ENCODE measurements at places on chromosomes 3 and 15. TPM values are rescaled to one million over a fixed set of nuclear protein-coding genes. Genes with fewer than 3 reads are reported as not detected.

Gene ALS2CL
- total RNA-seq, result 16.3 TPM

GRCh38 chr3:97927704-97928103 lies 44.5 kb downstream of the RIOX2 start:
- no peaks in the 10 kb centered on the region for H3K36me3 ChIP-seq
- no peak for DNase-seq
- no peak overlapping the region for H3K27ac ChIP-seq
- no peaks in the 10 kb centered on the region for H3K27me3 ChIP-seq

GRCh38 chr3:194380326-194380725 lies 10.8 kb upstream of the LRRC15 start:
- H3K27me3 ChIP-seq, result no peaks in the 10 kb centered on the region
- H3K27ac ChIP-seq, result no peak overlapping the region
- no peak overlapping the region for H3K4me3 ChIP-seq
- peak; percentile 9 for DNase-seq
- H3K36me3 ChIP-seq, result no peaks in the 10 kb centered on the region
- no peaks in the 10 kb centered on the region for H3K4me1 ChIP-seq

Gene NKIRAS1
- total RNA-seq, result 8.8 TPM

Gene DLEC1
- total RNA-seq, result not detected

Gene STAC
- 0.23 TPM for total RNA-seq

Gene GPR171
- total RNA-seq, result not detected

Gene KBTBD13
- total RNA-seq, result not detected

DNA sequence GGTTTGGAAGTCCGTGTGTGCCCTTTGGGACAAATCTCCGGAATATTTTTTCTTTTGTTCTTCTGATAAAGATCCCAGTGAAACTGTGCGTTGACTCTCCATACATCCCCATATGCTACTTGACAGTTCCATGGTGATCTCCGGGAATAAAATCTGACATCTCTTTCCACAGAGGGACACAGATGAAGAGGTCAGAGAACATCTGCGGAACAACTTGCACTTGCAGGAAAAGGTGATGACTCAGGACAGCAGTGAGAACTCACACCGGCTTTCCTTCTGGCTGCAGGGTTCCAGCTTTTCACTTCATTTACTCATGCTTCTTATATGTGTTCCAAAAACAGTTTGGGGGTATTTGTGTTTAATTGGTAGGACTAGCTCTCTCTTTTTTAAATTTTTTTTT lies 157.5 kb upstream of the CHRM5 start:
- no peak for DNase-seq
- no peak overlapping the region for H3K27ac ChIP-seq
- no peaks in the 10 kb centered on the region for H3K36me3 ChIP-seq
- no peaks in the 10 kb centered on the region for H3K4me1 ChIP-seq
- no peaks in the 10 kb centered on the region for H3K27me3 ChIP-seq
